ENCODE measurements at places on chromosomes 12 and 14.
A peak's percentile ranks its signal among the peaks of the same experiment; 100 is the strongest.

DNA sequence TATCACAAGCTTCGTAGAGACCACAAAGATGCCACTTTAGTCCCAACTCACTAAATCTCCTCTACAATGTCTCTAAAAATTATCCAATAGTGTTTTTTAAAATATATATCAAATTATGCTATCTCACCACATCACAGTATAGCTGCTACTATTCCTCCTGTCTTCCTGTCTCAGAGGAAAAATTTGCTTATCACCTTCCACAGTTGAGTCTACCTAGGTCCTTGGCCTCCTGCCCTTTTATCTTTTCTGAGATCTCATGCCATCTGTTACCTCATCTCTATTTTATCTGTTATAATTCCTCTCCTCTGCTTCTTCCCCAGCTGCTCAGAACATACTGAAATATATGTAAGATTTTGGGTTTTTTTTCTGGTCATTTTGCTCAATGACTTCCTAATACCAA is 568.2 kb downstream of the DIO2 start:
- DNase-seq, result no peak

- DNase-seq, result no peak
Measured at GRCh38 chr12:49966511-49967041, 4.9 kb downstream of the AQP5 start.

- DNase-seq, result no peak
Measured at GRCh38 chr12:3416159-3416558, 74.8 kb upstream of the PRMT8 start.

GRCh38 chr14:51880835-51881580 is 20.6 kb downstream of the GNG2 start:
- no peak for DNase-seq

DNA sequence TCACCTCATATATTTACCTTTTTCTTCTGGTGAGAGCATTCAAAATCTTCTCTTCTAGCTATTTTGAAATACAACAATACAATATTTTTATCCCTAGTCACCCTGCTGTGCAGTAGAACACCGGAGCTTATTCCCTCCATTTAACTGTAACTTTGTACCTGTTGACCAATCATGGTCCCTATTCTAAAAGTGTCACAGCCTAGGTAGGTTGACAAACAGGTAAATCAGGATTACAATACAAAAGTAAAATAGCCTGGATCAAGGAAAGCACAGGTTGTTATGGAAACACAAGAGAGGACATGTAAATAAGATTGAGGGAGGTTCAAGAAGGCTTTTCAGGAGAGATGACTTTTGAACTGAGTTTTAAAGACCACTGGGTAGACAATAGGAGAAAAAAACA is 670.9 kb downstream of the DIO2 start:
- peak; percentile 56 for DNase-seq

DNA sequence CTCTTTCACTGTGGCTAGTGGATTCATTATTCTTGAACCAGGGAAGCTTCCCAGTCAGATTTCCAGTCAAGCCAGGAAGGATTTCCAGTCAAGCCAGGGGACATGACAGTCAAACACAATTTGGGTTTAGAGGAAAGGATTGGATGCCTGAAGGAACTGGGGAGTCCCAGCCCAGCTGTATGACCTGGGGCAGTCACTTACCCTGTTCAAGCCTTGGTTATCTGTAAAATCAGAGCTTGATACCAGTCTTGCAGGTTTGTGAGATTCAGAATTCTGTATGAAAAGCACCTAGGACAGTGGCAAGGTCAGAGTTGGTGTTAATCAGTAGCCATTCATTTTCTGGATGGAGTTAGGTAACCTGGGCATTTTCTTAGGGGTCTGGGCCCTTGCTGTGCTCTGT is 152.7 kb downstream of the CHST11 start:
- no peak for DNase-seq

- no peak for DNase-seq
Measured at GRCh38 chr12:54024127-54024526, 4.1 kb upstream of the HOXC6 start.

DNA sequence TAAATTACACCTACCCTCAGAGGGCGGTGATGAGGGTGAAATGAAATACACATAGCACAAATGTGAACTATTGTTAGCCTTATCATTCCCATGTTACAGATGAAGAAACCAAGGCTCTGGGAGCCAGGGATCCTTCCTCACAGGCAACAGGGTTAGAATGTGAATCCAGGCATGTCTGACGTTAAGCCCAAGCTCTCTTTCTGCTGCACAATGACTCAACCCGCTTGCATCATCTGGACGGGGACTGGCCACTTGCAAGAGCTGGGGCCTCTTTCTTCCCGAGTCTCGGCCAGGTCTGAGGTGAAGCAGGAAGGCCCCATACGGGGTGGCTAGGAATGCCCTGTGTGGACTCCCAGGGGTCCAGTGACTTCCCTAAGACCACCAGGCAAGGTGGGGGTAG is 105.2 kb downstream of the RBM19 start:
- DNase-seq, result peak; percentile 93

DNA sequence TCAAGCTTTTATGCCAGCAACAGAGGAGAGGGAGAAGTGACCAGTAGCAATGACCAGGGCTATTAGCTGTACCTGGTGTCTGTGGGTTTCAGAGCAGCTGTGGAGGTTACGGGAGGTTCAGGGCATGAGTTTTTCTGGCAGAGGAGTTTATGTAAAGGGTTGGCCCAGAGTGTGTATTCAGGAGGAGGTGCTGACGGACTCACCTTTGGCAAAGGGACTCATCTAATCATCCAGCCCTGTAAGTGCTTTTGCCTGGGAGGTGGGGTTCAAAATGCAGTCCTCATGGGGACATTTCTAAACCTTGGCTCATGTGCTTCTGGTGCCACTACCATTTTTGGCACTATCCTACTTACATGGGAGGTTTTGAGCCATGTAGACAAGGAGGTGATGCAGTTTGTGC is 95.3 kb downstream of the DAD1 start:
- DNase-seq, result no peak

GRCh38 chr14:93855737-93856136 is 67.5 kb upstream of the PRIMA1 start:
- no peak for DNase-seq

- peak; percentile 32 for DNase-seq
Measured at GRCh38 chr12:132561427-132562156, 48.8 kb downstream of the LRCOL1 start.

DNA sequence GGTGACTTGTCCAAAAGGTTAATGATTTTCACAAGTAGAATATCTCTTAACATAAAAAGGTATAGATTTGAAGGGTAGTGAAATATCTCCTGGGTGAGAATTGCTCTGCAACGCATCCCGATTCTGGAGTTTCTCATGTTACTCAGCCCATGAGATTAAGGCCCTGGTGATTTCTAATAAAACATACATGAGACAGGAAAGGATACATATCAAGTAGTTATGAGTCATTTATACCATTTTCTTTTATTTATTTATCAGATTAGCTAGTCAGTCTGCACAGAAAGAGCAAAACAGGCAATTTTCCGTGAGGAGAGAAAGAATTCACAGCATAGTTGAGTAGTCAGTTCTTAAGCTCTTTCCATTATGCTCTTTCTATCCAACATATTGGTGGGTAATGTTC is 535.6 kb upstream of the ATP2B1 start:
- DNase-seq, result no peak

- DNase-seq, result no peak
Measured at GRCh38 chr14:52081964-52082363, 13.1 kb upstream of the NID2 start.

GRCh38 chr12:71548893-71549292 is 109.3 kb downstream of the LGR5 start:
- DNase-seq, result no peak

DNA sequence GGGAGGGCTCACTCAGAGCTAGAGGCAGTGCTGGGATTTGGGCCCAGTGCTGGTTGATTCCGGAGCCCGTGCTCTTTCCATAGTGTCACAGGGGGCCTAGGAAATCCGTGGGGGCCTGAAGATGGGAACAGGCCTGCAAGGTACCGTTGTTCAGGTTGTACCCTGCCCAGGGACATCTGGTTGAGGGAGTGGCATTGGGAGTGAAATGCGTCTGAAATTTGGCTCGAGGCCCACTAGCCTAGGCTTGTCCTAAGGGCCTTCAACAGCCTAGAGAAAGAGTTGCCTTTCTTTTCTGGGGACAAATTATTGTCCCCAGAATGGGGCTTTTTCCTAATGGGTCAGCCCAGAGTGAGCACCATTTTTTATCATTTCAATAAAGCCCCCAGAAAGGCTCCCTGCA is 26.4 kb upstream of the FAM222A start:
- no peak for DNase-seq

DNA sequence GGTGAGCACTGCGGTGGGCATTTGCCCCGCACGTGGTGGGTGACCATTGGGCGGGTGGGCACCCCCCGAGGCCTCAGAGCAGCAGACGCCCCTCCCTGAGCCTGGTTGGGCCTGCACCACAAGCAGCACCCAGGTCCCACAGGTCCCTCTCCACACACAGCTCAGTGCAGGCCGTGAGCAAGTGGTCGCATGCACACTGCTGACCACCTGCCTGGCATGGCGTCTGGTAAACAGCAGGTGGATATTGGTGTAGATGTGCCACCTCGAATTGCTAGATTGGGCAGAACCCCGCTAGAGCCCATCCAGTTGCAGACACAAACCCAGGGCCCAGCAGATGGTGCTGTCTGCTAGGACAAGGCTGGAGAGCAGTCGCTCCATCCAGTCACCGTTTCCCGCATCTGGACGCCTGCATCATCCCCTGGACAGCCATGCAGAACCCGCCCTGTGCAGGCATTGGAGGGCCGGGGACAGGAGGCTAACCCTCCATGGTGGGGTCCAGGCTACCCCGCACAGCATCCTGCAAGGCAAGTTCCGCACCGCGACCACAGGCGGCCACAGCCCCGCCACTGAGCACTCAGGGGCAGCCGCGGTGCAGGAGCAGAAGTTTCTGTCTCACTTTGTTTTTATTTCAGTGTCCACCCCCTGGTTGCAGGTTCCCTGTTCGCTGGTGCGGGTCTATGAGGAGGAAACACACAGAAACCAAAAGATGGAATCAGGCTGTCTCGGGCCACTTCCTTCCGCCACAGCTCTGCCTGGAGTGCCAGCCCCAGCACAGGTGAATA is 45.6 kb upstream of the RIMBP2 start:
- DNase-seq, result peak; percentile 74

GRCh38 chr12:43736927-43737440 is 21.6 kb downstream of the PUS7L start:
- no peak for DNase-seq

DNA sequence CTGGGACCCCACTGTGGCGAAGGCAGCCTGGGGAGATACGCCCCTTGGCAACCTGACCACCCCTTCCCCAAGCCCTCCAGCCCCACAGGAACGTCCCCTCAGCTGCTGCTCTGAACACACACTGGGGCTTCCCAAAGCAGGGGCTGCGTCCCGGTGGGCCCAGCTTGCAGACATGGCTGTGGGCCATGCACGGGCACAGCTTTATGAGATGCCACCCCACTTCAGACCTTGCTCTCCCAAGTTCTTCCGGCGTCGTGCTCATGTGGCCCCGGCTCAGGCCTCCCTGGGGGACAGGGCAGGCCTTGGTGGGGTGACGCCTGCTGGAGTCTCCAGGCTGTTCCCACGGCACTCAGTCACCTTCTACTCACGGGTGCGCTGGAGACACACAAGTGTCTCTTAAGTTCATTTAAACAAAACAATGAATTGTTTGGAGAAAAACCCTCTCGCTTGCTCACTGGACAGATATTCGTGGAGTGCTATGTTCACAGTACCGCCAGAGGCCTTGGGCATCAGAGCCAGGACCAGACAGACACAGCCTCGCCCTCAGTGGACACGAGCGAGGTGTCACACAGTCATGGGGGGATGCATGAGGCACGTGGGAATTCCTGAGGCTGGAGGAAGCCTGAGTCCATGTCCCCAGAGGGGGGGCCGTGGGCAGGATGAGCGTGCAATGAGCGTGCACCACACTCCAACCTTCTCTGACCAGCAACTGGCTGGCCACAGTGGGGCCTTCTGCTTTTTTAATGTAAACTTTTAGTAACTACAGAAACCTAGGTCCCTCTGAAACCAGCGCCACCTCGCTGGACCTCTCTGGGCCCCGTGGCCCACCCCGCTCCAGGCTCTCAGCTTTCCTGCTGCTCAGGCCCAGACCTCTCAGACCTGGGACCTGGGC is 4.3 kb downstream of the GALNT9 start:
- DNase-seq, result no peak

- DNase-seq, result no peak
Measured at GRCh38 chr12:68958322-68958721, 25.4 kb upstream of the CPM start.

DNA sequence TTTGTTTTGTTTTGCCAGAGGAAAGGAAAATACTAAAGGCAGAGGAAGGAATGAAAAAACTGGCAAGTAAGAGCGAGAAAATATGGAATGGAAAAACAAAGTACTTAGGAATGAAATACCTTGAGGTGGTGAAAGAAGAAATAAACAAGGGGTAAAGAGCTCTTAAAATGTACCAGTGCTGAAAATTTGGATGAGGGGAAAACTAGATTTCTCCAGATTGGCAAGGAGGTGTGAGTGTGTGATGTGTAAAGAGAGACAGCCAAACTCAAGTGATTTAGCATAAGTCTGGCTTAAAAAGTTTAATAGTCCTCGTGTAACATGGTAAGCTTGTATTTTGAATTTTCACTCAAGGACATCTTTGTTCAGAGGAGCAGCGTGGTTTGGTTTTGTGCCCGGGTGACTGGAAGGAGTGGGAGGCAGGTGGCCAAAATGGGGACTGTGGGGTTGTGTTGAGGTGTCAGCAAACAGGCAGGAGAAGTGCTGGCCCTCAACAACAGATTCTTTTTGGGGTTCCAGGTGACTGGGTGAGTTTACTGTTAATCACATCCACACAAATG is 102.7 kb downstream of the DACT1 start:
- DNase-seq, result no peak

- no peak for DNase-seq
Measured at GRCh38 chr14:73862480-73862879, 10.8 kb downstream of the PTGR2 start.

GRCh38 chr14:29709490-29709889 is 218.2 kb downstream of the PRKD1 start:
- no peak for DNase-seq

DNA sequence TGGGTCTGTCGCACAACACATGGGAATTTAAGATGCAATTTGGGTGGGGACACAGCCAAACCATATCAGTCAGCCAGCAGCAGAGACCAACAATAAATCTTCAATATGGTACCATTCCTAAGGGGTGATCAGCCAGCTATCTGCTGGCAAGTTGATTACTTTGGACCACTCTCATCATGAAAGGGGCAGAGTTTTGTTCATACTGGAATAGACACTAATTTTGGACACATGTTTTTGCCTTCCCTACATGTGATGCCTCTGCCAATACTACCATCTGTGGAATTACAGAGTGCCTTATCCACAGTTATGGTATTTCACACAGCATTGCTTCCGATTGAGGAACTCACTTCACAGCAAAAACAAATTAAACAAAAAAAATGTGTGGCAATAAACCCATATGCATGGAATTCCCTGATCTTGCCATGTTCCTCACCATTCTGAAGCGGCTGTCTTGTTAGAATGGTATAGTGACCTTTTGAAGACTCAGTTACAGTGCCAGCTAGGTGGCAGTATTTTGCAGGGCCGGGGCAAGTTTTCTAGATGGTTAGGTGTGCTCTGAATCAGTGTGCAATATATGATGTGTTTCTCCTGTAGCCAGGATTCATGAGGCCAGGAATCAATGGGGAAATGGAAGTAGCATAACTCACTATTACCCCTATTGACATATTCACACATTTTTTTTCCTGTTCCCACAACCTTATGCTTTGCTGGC is 179.0 kb upstream of the IGF1 start:
- peak; percentile 5 for DNase-seq

Data from epithelial cell of esophagus (primary cell).